ENCODE measurements at places on chromosomes 7 and 10.

- no peak for DNase-seq
These were observed 24.5 kb downstream of the SCD start for GRCh38 chr10:100371482-100372027.

GRCh38 chr7:1749864-1750466 is 79.9 kb downstream of the ELFN1 start:
- DNase-seq, result no peak

GRCh38 chr7:136942401-136942800 is 73.9 kb downstream of the CHRM2 start:
- no peak for DNase-seq

DNA sequence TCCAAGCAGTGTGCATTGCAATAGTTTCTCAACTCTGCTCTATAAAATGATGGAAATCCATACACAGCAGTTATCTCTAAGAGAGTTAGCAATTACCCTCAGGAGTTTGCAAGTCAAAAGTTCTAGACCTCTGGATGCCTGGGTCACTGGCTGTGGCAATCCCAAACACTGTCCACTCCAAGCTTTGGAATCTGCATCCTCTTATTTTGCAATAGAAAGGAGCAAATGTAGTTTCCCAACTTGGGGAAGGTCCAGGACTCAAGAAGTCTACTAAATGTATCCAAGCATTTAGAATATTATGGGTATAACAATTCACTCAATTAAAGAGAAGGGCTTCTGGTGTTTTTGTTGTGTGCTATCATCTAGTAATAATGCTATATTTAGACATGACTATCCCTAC is 131.3 kb upstream of the NRP1 start:
- DNase-seq, result no peak

DNA sequence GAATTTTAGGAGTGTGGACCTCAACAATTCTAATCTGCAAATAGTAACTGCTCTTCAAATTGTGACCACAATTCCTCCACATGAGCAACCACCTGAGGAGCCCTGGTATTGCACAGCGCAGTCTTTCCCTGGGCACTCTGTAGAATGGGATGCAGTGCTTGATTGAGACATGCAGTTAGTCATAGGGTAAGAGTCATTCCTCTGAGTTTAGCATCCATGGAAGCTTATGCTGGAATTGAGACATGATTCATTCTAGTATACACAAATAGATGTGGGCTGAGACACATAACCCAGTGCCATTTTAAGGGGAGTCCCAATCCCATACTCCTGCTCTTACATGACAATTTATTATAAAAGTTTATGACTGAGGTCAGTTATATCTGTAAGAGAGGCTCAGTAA is 582.3 kb upstream of the CNTNAP2 start:
- DNase-seq, result no peak

DNA sequence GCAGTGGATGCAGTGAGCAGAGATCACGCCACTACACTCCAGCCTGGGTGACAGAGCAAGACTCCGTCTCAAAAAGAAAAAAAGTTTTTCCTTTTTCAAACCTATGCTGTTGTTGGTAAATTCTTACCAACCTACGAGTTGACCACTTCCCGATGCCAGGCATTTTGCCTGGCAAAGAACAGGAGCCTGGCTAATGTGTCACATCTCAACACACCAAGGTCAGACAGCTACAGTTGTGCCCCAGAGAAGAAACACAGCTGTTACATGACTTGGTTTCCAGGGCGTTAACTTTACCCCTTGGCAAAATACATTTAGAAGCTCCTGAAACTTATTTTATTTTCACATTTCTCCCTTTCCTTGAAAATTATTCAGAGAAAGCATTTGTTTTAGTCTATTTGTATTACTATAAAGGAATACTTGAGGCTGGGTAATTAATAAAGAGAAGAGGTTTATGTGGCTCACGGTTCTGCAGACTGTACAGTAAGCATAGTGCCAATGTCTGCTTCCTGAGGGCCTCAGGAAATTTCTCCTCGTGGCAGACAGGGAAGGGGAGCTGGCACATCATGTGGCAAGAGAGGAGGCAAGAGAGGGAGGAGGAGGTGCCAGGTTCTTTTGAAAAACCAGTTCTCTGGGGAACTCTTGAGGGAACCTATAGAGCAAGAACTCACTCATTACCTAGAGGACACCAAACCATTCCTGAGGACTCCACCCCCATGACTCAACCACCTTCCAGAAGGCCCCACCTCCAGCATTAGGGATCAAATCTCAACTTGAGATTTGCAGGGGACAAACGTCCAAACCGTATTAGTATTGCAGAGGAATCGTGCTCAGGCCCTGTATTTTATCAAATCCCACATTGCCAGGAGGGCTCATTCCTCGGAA is 83.3 kb downstream of the PAXIP1 start:
- DNase-seq, result no peak

DNA sequence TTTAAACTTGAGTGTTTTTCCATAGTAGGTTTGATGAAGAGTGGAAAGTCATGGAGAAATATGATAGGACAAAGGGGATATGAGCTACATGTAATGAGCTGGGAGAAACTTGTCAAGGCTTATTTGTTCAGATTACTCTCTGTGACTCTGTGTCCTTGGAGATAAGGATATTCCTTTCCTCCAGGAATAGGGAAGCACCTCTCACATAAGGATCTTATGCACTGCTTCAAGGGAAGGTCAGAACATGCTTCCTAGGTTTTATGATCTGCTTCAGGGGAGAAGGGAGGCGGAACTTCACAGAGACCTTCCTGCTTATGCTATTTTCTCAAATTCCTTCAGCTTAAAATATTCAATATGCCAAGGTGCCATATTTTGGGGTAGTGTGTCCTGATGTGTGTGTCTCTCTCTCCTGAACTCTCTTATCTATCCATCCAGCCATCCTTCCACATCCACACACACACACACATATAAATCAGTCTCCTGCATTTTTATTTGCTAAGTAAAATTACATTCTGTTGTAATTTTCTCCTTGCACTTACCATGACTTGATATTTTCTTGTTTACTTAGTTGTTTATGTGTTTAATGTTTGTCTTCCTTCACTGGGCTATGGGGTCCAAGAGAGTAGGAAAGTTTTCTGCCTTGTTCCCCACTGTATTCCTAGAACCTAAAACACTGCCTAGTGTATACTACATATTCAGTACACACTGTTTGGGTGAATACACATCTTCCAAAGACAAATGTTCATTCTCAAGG is 26.4 kb downstream of the ARL4A start:
- no peak for DNase-seq

GRCh38 chr7:137399827-137400823 is 56.6 kb upstream of the PTN start:
- no peak for DNase-seq

DNA sequence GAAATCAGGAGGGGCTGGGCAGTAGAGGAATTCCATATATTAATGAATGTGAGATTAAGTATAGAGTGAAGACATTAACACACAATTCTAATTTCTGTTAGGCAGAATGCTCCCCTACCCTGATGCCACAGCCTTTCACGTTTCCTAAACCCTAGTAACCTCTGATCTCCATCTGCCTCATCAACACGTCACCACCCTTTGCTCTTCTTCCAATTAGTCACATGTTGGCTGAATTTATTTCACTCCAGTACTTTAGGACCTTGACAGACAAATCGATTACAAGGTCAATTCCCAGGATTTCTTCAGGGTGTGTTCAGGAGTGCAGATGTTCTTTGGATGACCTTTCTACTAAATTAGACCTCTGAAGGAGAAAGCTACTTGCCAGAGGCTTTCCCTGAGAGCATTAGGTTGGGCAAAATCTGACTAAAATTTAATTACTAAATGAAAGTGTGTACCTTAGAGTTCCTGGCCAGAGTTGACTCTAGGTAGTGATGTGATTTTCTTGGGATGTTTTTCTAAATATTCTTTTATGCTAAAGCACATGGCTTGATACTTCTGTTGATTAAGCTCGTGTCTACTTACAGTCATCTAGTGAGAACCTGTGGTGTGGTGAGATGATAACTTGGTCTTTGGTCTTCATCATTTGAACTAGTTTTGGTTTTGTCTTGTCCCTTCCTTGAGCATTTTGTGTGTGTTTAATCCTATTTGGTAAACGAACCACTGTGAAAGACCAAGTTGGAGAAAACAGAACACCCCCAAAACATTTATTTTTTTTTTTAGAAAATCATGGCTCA is 12.7 kb downstream of the AGR2 start:
- DNase-seq, result no peak

- DNase-seq, result no peak
These were observed 20.7 kb upstream of the OTUD1 start for GRCh38 chr10:23418051-23418681.

Measured in inflammatory macrophage (primary cell).